ENCODE measurements at places on chromosomes 4 and X. TPM values are rescaled to one million over a fixed set of nuclear protein-coding genes. Genes with fewer than 3 reads are reported as not detected.

Gene SETD7
- 44.4 TPM for total RNA-seq

Gene DCAF12L2
- not detected for total RNA-seq

Gene RHOXF2
- total RNA-seq: not detected

Gene ASB12
- not detected for total RNA-seq

Gene RHOH
- not detected for total RNA-seq

Gene PRR32
- total RNA-seq: not detected

Gene FAM184B
- total RNA-seq: 2.5 TPM

Gene FNIP2
- total RNA-seq: 121 TPM

Gene MAGEE1
- 1.4 TPM for total RNA-seq

Data from melanocyte of skin (primary cell).